Astrocyte (in vitro differentiated cells and primary cell): ENCODE measurements at places on chromosomes 11 and 22. TPM values are rescaled to one million over a fixed set of nuclear protein-coding genes. Genes with fewer than 3 reads are reported as not detected.
A peak's percentile ranks its signal among the peaks of the same experiment; 100 is the strongest.

DNA sequence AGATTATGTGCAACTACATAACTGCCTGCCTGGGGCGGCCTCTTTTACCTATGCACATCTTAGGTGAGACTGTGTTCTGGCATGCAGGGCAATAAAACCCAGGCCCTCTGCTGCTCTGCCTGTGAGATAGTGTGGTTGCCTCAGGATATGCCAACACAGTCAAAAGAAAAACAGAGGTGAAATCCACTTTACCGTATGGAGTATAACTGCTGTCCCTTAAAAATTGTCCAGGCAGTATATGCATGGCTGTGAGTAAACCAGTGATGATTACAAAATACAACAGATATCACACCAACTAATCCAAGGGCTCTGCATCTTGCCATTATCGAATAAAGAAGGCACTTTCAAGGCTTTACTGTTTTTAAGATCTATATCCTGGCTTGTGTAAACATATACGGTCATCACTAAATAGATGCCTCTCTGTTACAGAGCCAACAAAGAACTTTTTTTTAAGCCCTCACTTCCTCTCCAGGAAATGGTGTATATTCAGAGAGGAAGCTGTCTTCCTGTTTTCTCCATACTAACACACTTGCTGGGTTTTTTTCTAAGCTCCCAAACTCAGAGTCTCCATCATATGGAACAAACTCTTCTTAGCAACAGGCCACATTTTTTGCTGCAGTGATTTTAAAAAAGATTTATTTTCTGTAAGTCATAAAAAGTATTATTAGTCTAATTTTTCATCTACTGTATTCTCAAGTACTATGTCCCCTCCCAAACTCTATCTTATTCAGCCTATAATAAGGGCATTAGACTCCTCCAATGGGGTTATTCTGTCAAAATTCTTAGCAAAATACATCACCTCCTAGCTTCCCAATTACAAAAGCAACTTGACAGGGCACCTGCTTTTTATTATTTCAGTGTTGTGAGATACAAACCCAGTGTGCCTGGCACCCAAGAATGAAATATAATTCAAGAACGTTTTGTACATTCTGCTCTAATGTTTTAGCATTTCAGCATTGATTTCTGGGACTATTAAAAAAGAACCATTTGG lies 135.2 kb downstream of the MAML2 start:
- DNase-seq = no peak

- DNase-seq = no peak
These were observed 127.6 kb upstream of the PARVA start for GRCh38 chr11:12249590-12250260.

OR56A3 gene
- not detected in 2 replicates for total RNA-seq

GRCh38 chr11:58394195-58394594 lies 12.5 kb downstream of the OR5B3 start:
- DNase-seq = peak; percentile 80

GRCh38 chr22:40620464-40621046 lies 16.0 kb downstream of the MRTFA start:
- peak; percentile 67 for DNase-seq

DNA sequence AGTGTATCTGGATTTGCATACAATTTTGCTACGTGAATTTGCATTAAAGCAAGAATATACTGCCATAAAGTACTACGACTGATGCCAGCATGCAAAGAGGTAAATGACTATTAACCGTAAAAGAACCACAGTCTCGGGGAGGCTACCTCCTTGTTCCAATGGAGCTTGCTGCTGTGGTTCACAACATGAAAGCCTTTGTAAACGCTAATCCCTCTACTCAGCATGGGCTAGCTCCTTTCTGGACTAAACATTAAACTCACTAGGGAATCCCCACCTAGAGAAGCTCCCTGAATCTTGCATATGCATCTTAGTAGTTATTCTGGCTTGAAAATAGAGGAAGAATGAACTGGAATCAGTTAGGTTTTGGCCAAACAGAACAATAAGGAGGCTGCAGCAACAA lies 60.5 kb upstream of the ARHGAP32 start:
- DNase-seq = no peak

DNA sequence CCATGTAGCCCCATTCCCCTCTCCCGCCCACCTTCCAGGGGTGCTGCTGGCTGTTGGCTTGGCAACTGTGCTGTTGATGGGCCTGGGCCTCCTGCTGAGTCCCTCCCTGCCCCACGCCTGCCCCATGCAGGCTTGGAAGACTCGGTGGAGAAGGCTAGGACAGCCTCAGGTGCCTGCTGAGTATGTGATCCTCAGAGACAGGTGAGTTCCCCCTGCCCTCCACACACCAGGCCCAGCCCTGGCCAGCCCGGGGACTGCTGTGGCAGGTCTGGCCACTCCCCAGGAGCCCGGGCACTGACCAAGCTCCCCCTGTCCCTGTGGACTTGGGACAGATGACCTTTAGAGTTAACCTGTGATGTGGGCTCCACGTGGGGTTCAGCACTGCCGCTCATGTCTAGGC lies 20.7 kb upstream of the XKR3 start:
- DNase-seq = no peak
